ENCODE measurements at places on chromosomes 2 and 18.

DNA sequence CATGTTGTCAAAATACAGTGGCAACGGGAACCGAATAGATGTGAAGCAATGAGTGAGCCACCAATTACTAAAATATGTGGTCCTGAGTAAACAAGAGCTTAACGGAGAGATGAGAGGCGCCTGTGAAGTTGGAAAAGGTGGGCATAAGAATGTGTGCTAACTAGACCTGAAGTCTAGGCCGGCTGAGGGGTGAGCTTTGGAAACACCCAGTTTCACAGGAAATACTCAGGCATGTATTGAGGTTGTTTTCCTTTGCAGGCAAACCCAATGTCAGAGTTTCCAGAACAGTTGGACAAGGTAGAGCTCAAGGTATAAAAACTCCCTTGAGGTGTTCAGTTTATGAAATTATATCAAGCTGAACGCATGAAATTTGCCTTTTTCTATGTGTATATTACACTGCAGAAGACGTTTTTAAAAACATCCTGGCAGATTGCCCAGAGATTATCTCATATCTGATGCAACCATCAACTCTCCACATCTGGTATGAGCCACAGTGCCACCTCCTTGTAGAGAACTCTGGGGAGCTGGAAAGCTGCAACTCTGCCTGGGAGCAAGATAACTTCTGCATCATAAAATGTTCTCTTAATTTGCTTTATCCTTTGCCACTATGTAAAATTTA is 3.9 kb upstream of the WDSUB1 start:
- DNase-seq: peak; percentile 59

GRCh38 chr2:195945056-195945455 is 123.6 kb downstream of the DNAH7 start:
- DNase-seq: peak; percentile 12

- no peak for DNase-seq
These were observed 164.1 kb upstream of the CCDC68 start for GRCh38 chr18:55123361-55123760.

DNA sequence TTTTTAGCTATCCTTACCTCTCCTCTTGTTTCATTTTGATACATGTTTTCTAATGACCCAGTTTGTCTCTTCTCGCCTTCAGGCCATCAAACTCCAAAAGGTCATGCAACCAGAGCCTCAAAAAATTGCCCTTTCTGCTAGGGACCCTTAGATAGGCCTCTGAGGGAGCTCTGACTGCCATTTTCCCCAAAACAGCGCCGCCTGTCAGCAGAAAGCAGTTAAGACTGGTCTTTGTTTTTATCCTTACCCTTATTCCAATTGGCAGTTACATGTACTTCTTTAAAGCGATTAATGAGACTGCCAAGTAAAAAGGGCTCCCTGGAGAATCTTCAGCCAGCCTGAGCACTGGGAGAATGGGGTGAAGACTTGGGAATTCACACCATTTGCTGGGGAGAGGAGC is 55.1 kb upstream of the RIT2 start:
- no peak for DNase-seq

- DNase-seq: no peak
These were observed 1.4 kb upstream of the RAB3GAP1 start for GRCh38 chr2:135050684-135051083.

Data from foreskin keratinocyte (primary cell).